Uterus (tissue), 4 donors: ENCODE measurements at places on chromosomes 12 and 14. TPM values are rescaled to one million over a fixed set of nuclear protein-coding genes. Genes with fewer than 3 reads are reported as not detected.
A peak's percentile ranks its signal among the peaks of the same experiment; 100 is the strongest.

ACOT4 gene
- total RNA-seq, result 1.5 TPM

INSM2 gene
- total RNA-seq, result 0.07 TPM

DNA sequence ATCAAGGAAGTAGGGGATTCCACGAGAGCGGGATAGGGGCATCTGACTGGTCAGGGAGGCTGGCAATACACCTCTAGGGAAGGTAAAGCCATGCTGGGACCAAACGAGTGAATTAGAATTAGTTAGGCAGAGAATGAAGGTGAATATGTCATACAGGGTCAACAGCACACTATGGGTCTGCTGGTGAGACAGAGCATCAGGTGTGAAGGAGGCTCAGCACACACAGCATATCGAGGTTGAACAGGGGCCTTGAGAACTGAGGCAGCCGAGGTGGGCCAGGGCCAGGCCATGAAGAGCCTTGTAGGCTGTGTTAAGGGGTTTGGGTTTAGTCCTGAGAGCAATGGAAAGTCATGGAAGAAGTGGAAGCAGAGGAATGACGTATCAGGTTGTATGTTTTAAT lies 137.8 kb downstream of the PRKCH start:
- no peak for DNase-seq

- no peak for DNase-seq
Observed at GRCh38 chr12:19988001-19988400, 380.3 kb upstream of the PDE3A start.

- no peak for DNase-seq
Observed at GRCh38 chr12:12776261-12776660, 9.2 kb upstream of the APOLD1 start.

DNA sequence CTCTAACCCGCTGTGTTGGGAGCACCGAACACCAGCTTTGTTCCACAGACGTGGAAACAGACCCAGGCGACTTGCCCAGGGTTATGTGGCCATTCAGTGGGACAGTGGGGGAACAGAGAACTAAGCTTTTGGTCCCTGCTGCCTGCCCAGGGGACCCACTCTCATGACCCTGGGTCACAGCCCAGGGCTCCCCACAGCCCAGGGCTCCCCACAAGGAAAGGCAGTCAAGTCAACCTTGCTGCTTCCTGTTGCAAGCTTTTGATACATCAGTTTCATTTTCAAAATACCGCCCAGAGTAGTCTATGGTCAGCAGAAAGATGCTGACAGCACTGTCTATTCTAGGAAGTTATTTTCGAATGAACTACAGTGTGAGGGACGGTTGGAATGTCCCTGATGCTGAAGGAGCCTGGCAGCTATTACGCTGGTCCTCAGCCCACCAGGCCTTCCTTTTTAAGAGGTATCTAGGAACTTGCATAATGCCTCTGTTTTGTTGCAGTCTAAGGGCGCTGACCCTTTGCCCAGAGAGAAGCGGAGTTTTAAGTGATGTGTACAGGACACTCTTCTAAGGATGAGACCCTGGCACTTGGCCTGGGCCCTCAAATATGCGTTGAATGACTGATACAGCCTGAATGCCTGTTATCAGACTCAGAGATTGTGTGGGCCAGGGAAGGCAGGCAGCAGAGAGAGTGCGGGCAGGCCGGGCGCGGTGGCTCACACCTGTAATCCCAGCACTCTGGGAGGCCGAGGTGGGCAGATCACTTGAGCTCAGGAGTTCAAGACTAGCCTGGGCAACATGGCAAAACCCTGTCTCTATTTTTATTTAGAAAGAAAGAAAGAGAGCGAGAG lies 12.6 kb upstream of the TTC7B start:
- DNase-seq, result no peak

GRCh38 chr14:68278576-68279436 lies 459.2 kb downstream of the RAD51B start:
- DNase-seq, result no peak

- DNase-seq, result no peak
Observed at GRCh38 chr14:99181241-99181640, 90.8 kb downstream of the BCL11B start.

DNA sequence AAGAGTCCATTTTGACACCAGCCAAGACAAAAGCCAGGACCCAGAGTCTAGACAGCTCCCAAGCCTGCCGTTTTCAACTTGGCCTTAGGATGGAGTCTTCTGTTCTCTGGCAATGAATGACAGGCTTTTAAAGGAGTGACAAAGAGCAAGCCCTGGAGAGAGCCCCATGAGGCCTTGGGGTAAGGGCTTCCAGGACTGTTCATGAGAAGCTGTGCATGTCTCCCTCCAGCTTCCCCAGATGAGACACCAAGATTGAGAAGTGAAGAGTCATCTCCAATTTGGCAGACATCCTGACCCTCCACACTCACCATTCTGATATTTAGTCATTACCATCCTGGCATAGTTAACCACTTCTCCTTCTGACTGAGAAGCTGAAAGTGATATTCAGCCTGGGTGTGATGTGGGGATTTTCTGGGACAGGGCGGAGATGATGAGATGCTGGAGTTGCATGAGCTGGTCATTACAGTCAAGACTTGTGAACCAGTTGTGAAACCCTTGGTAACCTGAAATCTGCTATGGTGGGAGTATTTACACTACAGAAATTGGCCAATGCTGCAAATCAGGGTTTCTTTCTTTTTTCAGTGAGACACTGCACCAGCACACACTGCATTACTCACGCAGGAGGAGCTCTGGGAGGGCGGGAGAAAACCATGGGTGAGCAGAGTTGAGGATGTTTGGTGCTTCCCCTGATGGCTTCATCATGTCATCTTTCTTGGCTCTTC lies 77.8 kb downstream of the VCPKMT start:
- peak; percentile 45 for DNase-seq
